Non-pigmented ciliary epithelial cell (primary cell): ENCODE measurements at places on chromosomes 5 and 9.

DNA sequence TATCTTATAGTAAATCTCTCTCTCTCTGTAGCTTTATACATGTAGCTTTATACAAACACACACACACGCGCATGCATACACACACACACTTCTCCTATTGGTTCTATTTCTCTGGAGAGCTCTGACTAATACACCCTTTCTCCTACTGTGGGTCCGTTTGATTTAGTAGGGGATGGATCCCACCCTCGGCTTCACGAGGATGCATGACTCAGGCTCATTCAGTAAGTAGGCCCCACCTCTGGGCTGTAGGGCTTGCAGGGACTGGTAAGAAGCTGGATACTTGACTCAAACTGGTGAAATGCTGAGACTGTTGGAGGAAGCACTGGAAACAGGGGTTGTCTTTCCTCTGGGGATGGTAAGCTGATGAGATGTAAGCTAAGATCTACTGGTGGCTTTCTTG, 98.7 kb downstream of the SLC24A2 start:
- no peak for DNase-seq

DNA sequence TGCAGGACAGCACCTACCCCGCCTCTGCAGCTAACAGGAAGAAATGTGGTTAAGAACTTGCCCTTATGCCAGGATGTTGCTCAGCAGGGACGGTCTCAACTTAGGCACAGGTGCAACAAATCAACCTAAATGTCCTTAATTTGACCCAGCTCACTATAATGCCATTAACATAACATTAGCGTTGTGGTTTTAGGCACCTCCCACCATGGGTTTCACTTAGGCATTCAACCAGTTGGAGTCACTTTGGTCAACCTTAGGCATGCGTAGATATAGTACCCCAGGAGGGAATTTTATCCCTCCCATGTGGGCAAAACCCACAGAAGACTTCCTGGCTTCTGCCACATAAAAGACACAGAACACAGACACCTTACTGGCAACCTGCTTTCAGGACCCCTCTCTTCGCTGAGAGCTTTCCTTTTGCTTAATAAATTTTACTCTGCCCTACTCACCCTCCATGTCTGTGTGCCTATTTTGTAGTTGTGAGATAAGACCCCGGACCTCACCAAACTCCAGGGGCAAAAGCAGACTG, 8.7 kb upstream of the ERAP1 start:
- DNase-seq = no peak

DNA sequence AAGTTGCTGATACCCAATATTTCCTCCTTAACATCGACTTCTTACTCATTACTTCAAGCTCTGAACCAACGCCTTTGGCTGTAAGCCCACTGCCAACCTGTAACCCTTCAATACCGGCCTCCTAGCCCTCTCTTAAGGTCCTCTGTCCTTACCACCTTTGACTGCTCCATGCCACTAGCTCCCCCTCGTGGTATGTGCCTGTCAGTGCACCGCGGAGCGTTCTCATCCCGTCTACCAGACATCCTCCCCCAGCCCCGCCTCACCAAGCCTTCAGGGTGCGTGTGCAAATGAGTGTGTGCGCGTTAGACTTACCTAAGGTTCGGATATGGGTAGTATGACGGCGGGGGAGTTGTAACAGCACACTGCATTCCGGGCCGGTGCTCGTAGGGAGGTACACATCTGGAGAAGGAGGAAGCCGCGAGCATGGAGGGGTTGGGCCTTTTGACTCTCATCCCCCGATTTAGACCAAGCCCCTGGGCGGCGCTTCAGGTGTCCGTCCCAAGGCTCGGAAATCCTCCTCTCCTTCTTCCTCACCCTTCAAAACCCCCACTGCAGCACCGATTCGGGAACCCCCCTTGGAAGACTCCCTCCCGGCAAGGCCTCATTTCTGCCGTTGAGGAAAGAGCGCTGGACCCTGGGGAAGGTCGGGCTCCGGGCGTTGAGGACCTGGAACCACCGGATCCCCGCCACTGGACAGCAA, 2.8 kb upstream of the MYORG start:
- DNase-seq = peak; percentile 38

- no peak for DNase-seq
Observed at GRCh38 chr9:35690294-35690613, 529 bp upstream of the TPM2 start.

GRCh38 chr5:93073547-93073946, 507.5 kb downstream of the NR2F1-AS1 start:
- no peak for DNase-seq

GRCh38 chr5:40916226-40916625, 6.9 kb downstream of the C7 start:
- no peak for DNase-seq

GRCh38 chr5:124908581-124909451, 162.4 kb upstream of the ZNF608 start:
- DNase-seq = no peak

DNA sequence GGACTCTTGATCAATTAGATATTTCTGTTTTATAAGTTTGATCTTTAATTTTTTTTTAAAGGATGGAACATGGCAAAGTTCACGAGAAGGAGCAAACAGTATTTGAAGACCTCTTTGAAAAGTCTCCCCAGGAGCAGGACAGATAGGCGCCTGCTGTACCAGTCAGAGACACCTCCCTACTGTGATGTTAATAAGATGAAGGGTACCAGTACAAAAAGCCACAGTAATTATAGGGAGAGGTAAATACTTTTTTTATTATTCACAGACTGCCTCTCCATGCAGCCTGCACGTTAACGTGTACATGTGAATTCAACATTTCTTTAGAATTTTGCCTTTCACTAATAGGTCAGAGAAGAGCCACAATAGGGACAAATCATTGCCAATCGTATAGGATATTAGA, 146.5 kb upstream of the CDH6 start:
- DNase-seq = no peak

DNA sequence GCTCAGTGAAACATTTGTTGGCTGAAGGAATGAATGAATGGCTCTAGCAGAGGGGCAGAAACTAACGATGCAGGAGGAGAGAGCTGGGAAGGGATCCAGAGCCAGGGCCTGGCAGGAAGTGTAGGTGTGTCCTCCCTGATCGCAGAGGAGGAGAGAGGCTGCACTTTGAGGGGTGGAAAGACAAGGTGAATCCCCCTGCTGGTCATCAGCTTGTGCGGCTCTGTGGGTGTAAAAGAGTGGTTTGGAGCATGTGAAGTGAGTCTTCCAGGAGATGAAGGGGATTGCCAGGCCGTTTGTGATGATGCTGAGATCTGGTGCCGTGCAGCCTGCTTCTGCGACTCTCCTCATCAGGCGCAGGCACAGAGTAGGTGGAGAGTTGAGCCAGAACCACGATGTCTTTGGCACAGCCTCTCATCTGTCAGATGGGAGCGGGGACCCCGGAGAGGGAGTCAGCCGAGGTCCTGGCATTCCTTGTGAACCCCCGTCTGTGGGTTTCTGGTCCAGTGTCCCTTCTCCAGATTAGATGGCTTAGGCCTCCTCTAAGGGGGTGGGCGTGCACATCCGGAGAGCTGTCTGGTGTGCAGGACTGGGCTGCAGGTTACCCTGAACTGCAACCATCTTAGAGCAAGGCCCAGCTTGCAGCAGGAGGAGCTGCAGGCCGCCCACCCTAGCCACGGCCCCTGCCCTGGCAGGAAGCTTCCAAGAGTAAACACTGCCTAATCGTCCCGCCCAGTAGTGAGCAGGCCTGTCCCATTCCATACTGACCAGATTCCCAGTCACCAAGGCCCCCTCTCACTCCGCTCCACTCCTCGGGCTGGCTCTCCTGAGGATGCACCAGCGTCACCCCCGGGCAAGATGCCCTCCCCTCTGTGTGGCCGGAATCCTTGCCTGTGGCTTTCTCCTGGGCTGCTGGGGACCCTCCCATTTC, at the start of gene ADAMTS13:
Gene ADAMTS13 (plus strand): TSS at position 753 of the 928 bp plus-strand sequence. CDS start 77 bp downstream, at position 830.
- no peak for DNase-seq

DNA sequence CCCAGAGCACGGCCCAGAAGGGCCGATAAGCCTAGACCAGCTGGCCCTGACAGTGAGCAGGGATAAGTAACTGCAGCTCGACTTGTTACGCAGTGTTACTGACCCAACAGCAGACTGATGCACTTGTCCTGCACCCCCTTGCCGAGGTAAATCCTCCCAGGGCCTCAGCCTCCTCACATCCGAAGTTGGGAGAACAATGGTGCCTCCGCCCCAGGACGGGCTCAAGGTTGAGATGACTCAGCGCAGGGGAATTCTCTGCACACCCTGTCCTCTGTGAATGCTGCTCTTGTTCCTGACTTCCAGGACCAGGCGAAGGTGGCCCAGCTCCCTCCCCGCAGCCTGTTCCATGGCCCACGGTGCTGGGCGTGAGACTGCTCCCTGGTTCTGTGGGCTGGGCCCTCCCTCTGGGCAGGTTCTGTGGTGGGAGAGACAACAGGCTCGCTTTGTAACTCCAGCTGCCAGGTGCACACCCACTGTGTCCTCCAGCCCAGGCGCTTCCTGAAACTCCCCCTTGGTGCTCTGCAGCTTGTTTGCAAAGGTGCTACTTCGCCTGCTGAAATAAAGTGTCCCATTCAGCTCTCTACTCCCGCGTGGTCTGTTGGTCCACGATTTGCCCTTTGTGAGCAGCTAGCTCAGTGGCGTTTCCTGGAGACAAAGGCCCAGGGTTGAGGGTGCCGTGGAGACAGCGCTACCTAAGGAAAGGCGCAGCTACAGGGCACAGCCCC, 40.1 kb upstream of the SLC6A19 start:
- DNase-seq = no peak

DNA sequence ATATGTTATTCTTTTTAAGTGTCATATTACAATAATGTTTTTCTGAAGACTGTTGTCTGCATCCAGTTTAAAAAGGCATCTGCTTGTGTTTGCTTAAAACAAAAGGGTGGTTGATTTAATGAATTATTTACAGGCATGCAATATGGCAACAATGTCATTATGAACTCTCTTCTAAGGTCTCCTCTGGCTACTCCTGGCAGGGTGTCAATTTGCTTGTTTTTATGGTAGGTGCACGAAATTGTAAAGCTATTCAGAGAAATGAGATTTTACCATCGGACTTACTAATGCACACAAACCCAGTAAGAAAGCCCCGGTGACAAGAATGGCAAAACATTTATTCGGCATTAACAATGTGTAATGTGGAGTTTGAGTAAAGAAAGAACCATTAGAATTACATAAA, 539.8 kb upstream of the ZNF608 start:
- no peak for DNase-seq

DNA sequence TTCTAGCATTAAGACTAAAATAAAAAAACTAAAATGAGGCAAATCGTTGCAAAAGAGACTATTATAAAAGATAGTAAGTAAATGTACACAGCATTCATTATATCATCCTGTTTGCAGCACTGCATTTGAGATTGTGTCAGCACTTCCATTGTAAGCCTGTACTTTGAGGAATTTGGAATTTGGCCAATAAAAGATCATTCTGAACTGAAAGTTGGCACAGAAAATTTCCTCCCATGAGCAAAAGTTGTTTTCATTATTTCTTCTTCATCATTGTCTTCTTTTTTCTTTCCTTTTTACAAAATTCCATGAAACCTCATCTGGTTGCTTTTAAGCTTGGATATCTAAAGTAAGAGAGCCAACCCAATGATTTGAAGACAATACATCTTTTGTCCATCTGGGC, 199.3 kb upstream of the ADAMTSL1 start:
- DNase-seq = no peak

DNA sequence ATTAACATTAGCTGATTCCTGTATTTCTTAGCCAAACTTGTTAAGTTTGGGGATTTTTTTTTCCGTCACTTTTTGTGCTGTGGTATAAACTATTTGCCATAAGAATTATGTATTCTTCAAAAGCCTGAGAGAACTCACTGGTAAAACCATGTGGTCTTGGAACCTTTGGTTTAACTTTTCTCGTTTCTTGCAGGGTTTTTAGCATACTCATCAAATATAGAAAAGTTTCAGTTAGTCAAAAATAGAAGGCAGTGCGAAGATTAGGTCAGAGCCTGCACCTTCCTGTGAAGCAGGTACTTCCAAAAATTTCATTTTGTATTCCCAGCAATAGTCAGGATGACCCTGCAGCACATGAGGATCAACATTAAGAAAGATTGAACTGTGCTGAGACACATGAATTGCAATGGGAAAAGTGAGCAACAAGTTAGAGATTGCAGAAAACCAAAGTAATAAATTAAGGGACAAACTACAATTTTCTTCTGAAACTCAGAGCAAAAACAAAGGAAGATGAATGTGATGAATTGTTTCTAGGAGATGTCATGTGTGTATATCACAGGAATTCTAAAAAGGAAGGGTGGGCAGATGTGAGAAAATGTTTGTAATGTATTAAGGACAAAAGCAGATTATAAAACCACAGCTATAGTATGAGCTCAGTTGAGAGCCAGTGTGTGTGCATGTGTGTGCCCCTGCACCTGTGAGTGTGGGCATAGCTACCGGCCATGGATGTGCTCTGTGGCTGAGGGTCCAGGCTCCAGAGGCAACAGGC, 102.2 kb downstream of the ANGPTL2 start:
- no peak for DNase-seq

GRCh38 chr5:15844253-15844652, 335.3 kb downstream of the MARCHF11 start:
- no peak for DNase-seq

DNA sequence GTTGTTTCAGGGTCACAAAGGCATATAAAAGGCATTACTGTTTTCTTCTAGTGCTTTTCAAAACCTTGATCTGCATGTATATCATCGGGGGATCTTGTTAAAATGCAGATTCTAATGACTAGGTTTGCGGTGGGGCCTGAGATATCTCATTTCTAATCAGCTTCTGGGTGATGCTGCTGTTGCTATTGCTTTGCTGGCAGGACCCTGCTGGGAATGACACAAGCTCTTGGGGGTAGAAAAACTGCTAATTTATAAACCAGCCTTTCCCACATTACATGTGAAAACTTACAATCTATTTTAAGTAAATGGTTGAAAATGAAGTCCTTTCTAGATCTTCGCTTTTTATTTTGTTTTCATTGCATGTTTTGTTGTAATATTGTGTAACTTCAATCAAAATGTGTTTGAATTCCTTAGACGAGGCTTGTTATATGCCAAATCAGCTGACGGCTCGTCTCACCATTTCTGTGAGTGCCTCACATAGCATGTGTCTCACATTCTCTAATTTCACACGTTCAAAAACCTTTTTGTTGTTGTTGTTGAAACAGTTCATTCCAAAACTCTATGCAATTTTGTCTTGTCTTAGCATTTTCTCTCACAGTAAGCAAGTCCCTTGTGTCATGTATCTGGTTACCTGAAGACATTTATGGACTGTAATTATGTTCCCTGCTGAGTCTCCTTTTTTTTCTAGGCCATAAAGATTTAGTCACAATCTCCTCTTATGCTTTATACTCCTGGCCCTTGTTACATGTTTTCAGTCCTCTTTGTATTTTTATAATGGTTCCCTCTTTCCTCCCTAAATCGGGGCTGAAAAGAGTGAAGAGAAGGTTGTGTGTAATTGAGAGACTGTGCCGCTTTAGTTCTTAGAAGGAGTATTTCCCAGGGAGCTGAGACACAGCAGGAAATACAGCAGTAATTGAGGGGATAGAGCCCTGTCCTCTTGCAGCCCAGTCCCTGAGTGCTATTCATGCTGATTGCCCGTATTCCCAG, 521.0 kb upstream of the SEMA6A start:
- no peak for DNase-seq

- DNase-seq = no peak
Observed at GRCh38 chr9:93326056-93326455, 125.4 kb upstream of the FAM120A start.
